Fibroblast of upper back skin (primary cell): ENCODE measurements at places on chromosomes 7 and 10.
A peak's percentile ranks its signal among the peaks of the same experiment; 100 is the strongest.

GRCh38 chr7:1993776-1994740 is 238.7 kb downstream of the MAD1L1 start:
- DNase-seq, result no peak

GRCh38 chr7:135480966-135481597 is 28.8 kb downstream of the CNOT4 start:
- no peak for DNase-seq

- no peak for DNase-seq
These were observed 32.9 kb downstream of the PHTF2 start for GRCh38 chr7:77831481-77831880.

DNA sequence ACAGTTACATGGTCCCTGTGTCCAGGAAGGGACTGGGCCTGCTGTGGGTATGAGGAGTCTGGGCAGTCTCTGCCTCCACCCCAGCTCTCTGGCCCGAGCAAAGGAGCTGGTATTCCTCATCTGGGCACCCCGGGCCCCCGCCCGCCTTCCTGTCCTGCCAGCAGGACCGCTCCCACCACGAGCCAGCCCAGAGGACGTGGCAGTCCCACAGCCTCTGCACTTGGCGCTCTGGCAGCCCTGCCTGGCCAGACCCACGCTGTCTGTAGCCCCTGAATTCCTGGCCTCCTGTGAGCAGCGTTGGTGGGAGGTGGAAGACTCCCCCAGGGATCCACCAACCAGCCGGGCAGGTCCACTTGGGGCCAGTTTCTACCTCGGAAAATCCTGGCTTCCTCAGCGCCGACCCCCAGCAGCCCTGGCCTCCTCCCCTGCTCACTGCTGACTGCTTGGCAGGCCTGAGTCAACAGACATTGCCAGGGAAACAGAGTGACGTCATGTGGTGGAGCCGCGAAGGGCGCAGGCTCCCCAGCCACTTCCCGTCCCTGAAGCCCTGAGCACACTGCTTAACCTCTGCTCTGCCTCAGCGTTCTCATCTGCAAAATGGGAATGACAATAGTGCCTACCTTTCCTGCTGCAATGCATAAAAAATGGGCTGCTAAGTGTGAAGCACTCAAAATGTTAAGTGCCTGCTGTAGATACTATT is 21.6 kb upstream of the LIMK1 start:
- peak; percentile 91 for DNase-seq

GRCh38 chr7:55629051-55629677 is 56.9 kb upstream of the VOPP1 start:
- no peak for DNase-seq

DNA sequence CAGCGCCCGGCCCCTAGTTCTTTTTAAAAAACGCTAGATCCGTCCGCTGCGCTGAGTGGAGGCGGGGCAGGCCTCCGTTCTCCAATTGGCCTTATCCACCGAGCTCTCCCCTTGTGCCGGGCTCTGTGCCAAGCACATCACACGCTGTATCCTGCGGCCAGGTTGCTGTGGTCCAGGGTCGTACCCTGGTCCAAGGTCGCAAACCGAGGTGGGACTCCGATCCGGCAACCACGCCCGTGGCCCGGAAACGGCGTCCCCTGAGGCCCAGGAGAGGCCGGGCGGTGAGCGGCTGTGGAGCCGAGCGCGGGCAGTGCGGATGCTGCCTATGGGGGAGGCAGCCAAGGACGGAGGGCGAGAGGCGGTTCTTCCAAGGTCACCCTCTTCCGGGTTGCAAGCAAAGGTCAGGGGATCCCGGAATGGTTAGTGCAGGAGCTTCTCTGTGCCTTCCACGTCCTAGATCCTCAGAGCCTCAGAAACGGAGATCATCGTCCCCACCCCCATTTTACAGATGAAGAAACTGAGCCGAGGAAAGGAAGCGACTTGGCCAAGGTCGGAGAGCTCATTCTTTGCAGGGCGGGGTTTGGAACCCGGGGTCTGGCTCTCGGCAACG is 72.4 kb upstream of the LRRC4 start:
- peak; percentile 27 for DNase-seq

DNA sequence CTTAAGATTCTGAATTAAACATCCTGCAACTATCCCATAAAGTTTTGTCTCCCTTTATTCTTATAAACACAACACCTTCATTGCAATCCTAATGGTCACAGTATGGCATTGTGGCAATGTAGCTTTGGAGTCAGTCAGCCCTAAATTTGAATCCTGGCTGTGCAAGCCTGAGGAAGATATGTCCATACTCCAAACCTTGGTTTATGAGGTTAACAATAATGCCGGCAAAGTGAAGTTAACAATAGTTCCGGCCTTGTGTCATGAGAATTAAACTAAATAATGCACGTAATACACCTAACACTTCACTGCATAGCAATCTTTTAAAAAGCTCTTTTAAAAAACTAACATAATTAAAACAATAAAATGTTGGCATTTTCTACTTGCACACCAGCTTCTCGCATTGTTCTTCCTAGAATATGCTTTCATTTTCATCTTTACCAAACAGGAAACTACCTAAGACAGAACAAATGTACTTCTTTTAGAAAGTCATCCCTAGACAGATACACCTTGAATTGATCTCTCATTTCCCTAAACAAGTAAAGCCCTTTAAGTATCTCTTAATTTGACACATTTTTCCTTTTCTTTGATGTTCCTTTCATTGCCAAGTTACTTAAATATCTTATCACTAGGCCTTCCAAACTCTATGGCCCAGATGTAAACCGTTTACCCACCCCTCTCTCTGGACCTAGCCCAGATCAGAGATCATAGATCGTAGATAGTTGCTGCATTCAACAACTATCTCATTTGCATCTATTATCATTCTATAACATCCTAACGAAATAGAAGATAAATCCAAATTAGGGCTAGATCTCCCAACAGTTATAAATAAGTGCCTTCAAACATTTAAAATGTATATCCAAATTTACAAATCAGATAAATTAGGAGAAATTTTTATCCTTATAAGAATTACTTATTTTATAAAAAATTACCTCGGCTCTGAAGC is 66.7 kb downstream of the CREB3L2 start:
- no peak for DNase-seq

DNA sequence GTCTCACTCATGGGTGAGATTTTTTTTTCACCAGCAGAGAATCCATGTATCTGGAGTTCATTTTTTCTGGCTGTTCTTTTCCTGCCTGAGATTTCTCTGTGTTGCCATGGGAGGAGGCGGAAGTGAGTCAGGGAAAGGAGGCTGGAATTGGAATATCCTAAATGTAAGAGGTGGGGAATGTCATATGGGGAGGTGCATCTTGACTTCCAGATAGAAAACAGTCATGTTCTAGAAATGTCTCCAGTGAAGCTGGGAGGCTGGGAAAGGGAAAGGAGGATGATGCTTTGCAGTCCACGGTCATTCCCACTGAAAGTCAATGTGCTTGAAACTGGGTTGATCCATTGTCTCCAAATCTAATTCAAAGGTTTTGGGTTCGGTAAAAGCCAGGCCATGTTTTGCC is 39.7 kb upstream of the HPS1 start:
- peak; percentile 89 for DNase-seq

GRCh38 chr7:131649003-131649541 is 92.6 kb upstream of the PODXL start:
- DNase-seq, result no peak

DNA sequence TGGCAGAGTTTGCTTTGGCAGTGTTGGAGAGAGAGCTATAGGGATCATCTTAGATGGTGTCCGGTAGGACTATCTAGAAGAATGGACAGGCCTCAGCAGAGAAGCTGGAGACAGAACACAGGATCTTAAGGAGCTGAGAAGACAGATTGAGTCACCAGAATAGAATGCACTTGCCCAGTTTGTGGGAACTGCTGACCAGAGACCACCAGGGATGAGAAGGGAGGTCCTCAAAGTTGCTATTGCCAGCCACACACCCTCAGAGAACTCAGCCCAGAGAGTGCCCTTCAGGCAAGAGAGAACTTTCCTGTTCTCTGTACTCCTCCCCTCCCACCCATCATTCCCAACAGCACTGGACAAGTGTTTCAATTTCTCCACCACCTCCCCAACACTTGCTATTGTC is 25.3 kb upstream of the GALNT11 start:
- DNase-seq, result peak; percentile 17

DNA sequence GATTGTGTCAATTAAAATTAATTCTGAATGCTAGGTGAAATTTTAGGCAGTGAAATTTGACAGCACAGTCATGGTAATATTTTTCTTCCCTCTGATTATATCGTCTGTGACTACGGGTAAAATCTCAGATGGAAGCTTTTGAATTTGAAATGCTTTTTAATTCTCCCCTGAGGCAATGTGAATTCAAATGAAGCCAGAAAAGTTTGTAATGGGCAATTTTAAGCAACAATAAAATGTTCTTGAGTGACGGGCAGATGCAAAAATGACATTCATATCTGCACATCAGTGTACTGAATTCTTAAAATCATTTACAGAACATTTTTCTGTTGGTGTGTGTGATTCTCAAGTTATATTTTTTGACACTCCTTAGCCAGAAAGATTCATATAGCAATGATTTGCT is 134.5 kb downstream of the NSUN6 start:
- DNase-seq, result no peak

DNA sequence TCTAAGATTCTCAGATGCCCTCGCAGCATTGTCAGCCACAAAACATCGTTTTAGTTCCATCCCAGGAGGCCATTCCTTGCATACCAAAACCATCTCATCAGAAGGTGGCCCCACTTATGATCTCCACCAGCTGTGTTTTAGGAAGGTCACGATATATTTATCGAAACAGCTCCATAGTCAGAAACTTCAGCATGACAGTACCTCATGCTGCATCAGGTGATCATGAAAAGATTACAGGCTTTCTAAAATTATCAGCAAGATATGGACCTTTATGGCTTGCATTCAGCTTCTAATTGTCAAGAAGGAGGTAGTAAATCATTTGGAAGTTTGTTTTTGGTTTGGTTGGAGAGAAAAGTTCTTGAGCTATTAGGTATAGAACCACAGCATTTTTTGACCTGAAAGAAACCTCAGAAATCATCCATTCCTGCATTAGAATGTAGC is 20.0 kb downstream of the JAZF1 start:
- DNase-seq, result peak; percentile 87

DNA sequence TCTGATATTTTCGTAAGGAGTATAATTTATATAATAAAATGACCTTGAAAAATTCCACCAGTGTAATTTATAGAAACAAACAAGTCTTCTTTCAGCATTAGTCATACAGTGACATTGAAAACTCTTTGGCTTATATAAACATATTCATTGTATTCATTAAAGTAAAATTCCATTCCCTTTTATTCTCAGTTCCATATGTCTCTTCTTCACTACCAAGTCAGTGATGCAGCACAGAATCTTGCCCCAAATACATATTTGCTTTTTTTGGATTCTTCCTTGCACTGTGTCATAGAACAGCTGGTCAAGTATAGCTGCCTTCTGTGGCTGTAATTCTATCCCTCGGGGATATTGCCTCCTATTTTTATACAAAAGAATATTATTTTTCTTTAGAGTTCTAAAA is 884.5 kb upstream of the POT1 start:
- DNase-seq, result peak; percentile 36

- DNase-seq, result no peak
These were observed 168.0 kb downstream of the ZNF438 start for GRCh38 chr10:30863516-30864210.

- DNase-seq, result no peak
These were observed 286.3 kb upstream of the CDC14C start for GRCh38 chr7:48638041-48638440.

DNA sequence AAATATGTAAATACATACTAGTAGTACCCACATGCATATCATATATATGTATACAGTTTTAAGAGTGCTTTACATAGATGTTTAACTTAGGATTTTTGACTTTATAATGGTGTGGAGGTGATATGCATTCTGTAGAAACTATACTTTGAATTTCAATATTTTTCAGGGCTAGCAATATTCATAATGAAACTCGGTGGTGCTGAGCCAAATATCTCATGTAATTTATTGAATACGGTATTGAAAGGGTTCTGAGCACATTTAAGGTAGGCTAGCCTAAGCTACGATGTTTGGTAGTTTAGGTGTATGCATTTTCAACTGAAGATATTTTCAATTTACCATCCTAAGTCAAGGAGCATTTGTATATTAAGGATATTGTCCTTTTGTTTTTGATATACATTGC is 36.0 kb downstream of the ZNRF2 start:
- no peak for DNase-seq
